ENCODE measurements at places on chromosomes 13 and 19.

DNA sequence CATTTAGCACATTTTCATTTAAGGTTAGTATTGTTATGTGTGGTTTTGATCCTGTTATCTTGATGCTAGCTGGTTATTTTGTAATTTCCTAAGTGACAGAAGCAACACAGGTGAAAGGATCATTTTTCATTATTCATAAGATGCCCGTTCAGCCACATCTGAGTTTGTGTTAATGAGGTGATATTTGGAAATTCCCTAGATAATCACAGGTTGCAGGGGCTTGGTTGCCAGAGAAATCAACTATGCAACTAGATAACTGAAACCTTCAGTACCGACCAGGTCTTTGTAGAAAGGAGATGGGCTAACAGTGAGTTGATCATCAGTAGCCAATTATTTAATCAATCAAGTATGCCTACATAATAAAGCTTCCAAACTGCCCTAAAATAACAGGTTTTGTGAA, 121.3 kb upstream of the UFM1 start:
- no peak overlapping the region for H3K27ac ChIP-seq
- no peak overlapping the region for H3K4me3 ChIP-seq
- DNase-seq = no peak
- no peaks in the 10 kb centered on the region for H3K4me1 ChIP-seq
- H3K27me3 ChIP-seq = no peaks in the 10 kb centered on the region
- no peaks in the 10 kb centered on the region for H3K36me3 ChIP-seq

- DNase-seq = no peak
- H3K27ac ChIP-seq = no peak overlapping the region
- H3K36me3 ChIP-seq = peaks cover 2% of the 10 kb centered on the region
- H3K4me3 ChIP-seq = no peak overlapping the region
Measured at GRCh38 chr13:37561031-37561430, 37.5 kb downstream of the POSTN start.

GRCh38 chr19:23946569-23946968, 31.9 kb downstream of the ZNF726 start:
- H3K4me3 ChIP-seq = no peak overlapping the region
- peaks cover 6% of the 10 kb centered on the region for H3K4me1 ChIP-seq
- DNase-seq = no peak

GRCh38 chr13:88042489-88042888, 371.3 kb downstream of the SLITRK5 start:
- H3K4me3 ChIP-seq = no peak overlapping the region
- DNase-seq = no peak
- no peaks in the 10 kb centered on the region for H3K27me3 ChIP-seq
- H3K27ac ChIP-seq = no peak overlapping the region

DNA sequence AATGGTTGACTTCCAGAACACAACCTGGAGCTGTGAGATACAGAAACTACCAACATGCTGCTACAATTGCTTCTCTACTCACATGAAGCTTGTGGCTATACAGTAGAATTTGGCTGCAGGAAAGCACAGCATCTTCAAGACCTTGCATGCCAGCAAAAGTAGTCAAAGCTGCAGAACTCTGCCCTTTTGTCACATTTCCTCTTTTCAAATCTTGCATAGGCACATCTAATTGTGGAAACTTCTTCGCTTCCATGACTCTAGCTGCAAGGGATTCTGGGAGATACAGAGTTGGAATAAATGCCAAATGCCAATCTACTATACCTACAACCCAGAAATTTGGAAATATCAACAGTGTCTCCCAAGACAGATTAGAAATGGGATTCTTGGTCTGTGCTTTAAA, 462.2 kb downstream of the FOXO1 start:
- H3K4me1 ChIP-seq = peaks cover 43% of the 10 kb centered on the region
- H3K27ac ChIP-seq = no peak overlapping the region
- no peak overlapping the region for H3K4me3 ChIP-seq

- H3K36me3 ChIP-seq = no peaks in the 10 kb centered on the region
- DNase-seq = no peak
- H3K4me1 ChIP-seq = peaks cover 4% of the 10 kb centered on the region
Measured at GRCh38 chr19:31114585-31114984, 234.7 kb downstream of the TSHZ3 start.

DNA sequence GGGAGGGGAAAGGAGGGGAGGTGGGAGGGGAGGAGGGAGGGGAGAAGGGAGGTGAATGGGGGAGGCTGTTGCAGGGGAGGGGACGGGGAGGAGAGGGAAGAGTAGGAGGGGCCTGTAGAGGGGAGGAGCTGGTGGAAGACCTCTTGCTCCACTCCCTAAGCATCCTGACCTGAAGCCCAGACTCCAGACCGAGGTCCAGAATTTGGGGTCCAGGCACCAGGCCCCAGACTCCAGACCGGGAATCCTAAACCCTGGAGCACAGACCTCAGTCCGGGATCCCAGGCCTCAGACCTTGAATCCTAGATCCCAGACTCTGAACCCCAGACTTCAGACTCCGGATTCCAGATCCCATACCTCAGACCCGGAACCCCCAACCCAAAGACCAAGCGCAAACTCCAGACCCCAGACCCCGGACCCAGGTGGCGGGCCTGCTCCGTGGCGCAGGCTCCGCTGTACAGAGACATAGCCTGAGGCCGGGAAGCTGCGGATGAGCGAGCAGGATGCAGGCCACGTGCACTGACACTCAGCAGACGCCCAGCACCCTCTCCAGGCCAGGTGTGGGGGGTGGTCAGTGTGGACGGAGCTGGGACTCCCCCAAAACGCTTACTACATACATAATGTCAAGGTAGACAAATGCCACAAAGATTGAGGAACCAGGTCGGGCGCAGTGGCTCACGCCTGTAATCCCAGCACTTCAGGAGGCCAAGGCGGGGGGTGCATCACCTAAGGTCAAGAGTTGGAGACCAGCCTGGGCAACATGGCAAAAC, 710 bp upstream of the BTBD2 start:
- H3K4me3 ChIP-seq = peak overlapping the region; percentile 67
- peaks cover 9% of the 10 kb centered on the region for H3K36me3 ChIP-seq
- H3K27me3 ChIP-seq = no peaks in the 10 kb centered on the region
- H3K4me1 ChIP-seq = peaks cover 30% of the 10 kb centered on the region
- DNase-seq = no peak

DNA sequence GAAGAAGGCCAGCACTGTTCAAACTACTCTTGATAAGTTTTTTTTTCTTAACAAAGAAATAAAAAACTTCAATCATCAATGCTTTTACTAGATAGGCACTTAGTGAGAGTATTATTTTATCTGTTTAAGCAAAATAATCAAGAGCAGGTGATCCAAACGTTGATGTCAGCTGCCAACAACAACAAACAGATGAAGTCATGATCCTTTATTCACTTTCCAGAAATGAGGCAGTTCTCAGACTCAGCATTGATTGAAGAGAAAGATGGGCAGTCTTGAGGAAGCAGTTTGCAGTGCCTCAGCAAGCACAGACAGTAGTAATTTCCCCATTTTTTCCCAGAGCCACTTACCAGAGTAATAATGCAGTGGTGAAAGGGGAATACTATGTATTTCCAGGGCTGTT, 38.4 kb upstream of the CSNK1A1L start:
- peaks cover 2% of the 10 kb centered on the region for H3K36me3 ChIP-seq
- H3K4me3 ChIP-seq = no peak overlapping the region
- H3K27ac ChIP-seq = no peak overlapping the region

DNA sequence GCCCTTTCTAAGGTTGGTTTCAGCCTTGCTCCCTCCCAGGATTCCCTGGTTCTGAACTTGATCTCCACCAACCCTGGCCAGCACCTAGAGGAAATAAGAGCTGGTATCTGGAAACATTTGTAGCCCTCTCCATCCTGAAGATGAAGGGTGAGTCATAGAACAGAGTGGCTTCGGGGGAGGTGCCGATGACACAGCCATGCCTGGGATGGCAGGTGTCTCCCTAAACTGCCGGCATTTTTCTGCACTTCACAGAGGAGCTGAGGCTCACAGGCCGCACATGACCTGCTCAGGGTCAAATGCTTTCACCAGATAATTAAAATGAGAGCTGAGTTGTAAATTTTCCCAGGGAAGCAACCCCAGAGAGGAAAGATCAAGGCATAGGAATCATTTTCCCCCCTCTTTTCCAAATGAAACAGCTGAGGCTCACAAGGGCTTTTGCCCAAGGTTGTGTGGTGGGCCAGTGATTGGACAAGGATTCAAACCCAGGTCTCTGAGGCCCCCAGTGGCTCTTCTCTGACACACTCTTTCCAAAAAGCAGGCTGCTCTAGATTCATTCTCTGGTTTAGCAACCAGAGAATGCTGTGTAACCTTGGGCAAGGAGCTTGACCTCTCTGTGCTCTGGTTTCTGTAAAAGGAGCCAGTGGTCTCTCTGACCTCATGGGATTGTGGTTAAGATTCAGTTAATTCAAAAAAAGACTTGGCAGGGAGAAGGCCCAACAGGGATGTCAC, 1.2 kb upstream of the SLC25A42 start:
- peak overlapping the region; percentile 92 for H3K4me3 ChIP-seq
- H3K27ac ChIP-seq = no peak overlapping the region
- DNase-seq = no peak
- peaks cover 8% of the 10 kb centered on the region for H3K36me3 ChIP-seq
- H3K27me3 ChIP-seq = no peaks in the 10 kb centered on the region

GRCh38 chr13:113941571-113942191, 32.2 kb downstream of the C13orf46 start:
- H3K4me1 ChIP-seq = peaks cover 8% of the 10 kb centered on the region
- DNase-seq = no peak
- peaks cover 31% of the 10 kb centered on the region for H3K36me3 ChIP-seq
- no peak overlapping the region for H3K27ac ChIP-seq
- H3K27me3 ChIP-seq = peaks cover 7% of the 10 kb centered on the region

GRCh38 chr19:55069865-55070197, 5.8 kb upstream of the EPS8L1 start:
- peaks cover 87% of the 10 kb centered on the region for H3K27me3 ChIP-seq
- no peak overlapping the region for H3K27ac ChIP-seq
- H3K36me3 ChIP-seq = peaks cover 6% of the 10 kb centered on the region

- no peak for DNase-seq
- peaks cover 13% of the 10 kb centered on the region for H3K27me3 ChIP-seq
- no peak overlapping the region for H3K4me3 ChIP-seq
- H3K4me1 ChIP-seq = peaks cover 11% of the 10 kb centered on the region
Measured at GRCh38 chr13:44108331-44108858, 228.7 kb downstream of the LACC1 start.

DNA sequence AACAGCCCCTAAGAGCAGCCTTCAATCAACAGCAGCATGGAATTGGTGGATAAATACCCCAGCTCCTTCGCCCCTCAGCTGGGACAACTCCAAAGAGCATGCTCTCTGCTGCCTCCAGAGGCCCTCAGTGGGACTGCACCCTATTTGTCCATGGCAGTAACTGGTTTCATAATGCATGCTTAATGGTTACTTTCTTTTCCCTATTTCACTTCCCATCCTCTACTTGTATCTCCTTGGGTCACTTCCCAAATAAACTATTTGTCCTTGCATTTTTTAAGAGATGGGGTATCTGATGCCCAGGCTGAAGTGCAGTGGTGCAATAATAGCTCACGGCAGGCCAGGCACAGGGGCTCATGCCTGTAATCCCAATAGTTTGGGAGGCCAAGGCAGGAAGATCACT, 13.5 kb upstream of the TPM4 start:
- H3K27me3 ChIP-seq = peaks cover 8% of the 10 kb centered on the region
- DNase-seq = peak; percentile 58
- peaks cover 24% of the 10 kb centered on the region for H3K4me1 ChIP-seq
- peaks cover 6% of the 10 kb centered on the region for H3K36me3 ChIP-seq
- H3K4me3 ChIP-seq = no peak overlapping the region
- no peak overlapping the region for H3K27ac ChIP-seq

DNA sequence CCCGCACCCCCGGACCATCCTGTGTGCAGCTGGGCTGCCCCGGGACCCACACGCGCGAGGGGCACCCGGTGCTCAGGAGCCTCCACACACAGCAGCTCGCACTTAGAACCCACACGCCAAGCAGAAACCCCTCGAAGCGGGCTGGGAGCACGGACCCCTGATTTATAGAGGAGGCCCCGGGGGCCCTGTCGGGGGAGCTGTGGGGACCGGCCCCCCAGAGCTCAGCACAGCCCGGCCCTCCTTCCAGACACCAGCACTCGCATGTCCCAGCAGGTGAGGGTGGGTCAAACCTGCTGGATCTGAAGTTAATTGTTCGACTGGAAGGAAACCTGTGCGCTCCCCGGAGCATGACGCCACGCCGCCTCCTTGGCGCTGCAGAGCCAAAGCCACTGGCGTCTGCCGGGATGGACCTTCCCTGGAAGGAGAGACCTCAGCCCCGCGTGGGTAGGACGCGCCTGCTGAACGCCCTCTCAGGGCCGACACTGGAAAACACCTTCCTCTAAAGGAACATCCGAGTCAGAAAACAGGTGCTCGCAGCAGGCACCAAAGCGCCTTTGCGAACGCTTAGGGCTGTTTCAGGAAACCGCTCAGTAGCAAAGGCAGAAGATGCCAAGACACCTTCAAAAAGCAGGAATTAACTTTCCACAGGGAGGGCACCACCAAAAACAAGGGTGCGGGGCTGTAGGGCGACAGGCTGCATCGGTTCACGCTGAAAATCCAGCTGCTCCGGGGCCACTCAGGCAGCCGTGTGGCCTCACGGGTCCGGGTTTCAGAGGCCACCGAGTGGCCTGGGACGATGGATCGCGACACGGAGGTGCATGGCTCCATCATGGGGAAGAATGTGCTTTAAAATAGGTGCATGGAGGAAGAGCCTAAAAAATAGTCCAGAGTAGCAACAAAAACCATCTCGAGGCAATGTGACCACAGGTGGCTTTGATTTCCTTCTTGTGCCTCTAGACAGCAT, 37.8 kb upstream of the GRTP1 start:
- H3K27ac ChIP-seq = no peak overlapping the region
- DNase-seq = no peak
- H3K36me3 ChIP-seq = no peaks in the 10 kb centered on the region
- H3K4me1 ChIP-seq = no peaks in the 10 kb centered on the region

DNA sequence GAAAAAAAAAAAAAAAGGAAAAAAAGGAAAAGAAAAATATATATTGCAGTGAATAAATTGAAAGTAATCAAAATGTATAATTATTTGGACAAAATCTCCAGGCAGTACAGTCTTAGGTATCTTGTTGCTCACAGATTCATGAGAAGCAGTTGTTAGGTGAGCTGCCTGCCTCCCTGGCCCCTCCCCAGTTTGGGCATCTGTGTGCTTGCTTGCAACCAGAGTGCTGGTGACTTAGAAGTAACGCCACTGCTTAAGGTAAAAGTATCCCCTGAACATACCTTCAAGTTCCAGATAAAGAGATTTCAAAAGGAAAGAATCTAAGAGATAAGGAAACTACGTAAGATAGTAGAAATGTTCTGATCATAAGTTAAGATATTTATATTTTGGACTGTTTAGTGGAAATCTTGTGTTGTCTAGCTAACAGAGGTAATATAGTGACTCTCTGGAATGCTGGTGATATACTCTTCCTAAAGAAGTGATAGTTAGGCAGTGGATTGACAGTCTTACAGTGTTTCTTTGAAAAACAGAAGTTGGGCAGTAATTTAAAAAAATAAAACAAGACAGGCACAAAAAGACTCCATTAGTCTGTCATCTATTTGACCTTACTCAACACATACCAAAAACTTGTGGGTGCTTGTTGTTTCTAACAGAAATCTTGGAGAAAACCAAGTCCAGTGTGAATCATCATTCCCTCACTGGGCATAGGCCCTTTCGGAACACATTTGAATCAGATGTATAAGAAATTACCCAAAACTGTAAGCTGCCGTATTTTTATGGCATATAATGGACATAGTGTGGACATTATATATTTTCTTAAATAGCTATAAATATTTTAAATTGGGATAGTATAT, 38.3 kb upstream of the KCTD4 start:
- H3K27ac ChIP-seq = no peak overlapping the region
- peaks cover 2% of the 10 kb centered on the region for H3K36me3 ChIP-seq
- no peaks in the 10 kb centered on the region for H3K27me3 ChIP-seq
- DNase-seq = no peak
- peaks cover 12% of the 10 kb centered on the region for H3K4me1 ChIP-seq
